ENCODE measurements at places on chromosomes 12 and 14. TPM values are rescaled to one million over a fixed set of nuclear protein-coding genes. Genes with fewer than 3 reads are reported as not detected.

Gene TAS2R30
- total RNA-seq = 9.1 TPM

Gene CCDC197
- total RNA-seq = not detected

Gene WDR89
- total RNA-seq = 13.0 TPM

Gene EIF2S1
- 221 TPM for total RNA-seq

Gene FOXG1
- total RNA-seq = not detected

Gene OLR1
- 9.3 TPM for total RNA-seq

Gene B4GALNT3
- total RNA-seq = under 0.01 TPM

Gene HCAR3
- total RNA-seq = not detected

Gene FBXW8
- total RNA-seq = 30.3 TPM

Gene PYGL
- 82.5 TPM for total RNA-seq

- no peak for DNase-seq
Observed at GRCh38 chr12:79706676-79707075, 15.9 kb upstream of the PAWR start.

DNA sequence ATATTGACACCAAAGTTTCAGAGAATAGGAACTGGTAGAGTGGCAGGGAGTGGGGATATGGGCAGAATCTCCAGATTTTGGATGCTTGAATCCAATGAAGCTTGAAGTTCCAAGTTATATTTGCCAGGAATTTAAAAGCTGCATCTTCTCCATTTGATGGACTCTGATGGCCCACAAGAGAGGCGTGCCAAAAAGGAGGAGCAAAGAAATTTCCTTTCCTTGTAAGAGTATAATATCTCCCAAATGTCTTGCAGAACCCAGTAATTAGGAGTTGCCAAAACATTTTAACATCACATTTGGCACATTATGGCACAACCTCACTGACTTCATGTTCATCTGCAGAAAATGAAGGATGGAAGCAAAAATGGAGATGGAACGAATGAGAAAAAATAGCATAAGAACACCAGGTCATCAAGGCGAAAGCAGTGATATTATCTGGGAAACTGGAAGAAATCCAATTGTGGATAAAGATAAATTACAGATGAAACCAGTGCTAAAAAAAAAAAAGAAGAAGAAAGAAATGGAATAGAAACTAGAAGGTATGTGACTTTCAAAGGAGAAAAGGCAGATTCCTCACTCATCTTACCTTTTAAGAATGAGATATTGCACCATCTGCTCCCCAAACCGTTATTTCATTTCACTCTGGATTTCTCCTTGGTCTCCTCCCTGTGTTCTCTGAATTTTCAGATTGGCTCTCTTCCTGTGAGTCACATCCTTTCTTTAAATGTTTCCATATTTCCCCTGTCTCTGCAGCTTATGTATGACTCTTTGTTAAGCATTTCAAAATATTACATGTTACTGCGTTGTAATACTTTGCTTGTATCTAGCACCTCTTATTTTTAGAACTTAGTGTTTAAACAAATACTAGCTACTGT, 13.5 kb upstream of the FLRT2 start:
- peak; percentile 83 for DNase-seq

DNA sequence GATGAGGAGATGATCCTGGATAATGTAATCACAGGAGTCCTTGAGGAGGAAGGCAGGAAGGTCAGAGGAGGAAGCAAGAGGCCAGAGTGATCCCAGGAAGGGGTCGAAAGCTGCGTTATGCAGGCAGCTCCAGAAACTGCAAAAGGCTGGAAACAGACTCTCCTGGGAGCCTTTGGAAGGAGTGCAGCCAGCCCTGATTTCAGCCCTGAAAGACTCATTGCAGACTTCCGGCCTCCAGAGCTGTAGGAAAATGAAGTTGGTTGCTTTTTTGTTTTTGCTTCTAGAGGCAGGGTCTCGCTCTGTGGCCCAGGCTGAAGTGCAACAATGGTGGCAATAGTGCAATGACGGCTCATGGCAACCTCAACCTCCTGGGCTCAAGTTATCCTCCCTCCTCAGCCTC, 44.6 kb upstream of the FZD10 start:
- no peak for DNase-seq

- peak; percentile 95 for DNase-seq
Observed at GRCh38 chr14:89340200-89341181, 76.5 kb downstream of the FOXN3 start.

DNA sequence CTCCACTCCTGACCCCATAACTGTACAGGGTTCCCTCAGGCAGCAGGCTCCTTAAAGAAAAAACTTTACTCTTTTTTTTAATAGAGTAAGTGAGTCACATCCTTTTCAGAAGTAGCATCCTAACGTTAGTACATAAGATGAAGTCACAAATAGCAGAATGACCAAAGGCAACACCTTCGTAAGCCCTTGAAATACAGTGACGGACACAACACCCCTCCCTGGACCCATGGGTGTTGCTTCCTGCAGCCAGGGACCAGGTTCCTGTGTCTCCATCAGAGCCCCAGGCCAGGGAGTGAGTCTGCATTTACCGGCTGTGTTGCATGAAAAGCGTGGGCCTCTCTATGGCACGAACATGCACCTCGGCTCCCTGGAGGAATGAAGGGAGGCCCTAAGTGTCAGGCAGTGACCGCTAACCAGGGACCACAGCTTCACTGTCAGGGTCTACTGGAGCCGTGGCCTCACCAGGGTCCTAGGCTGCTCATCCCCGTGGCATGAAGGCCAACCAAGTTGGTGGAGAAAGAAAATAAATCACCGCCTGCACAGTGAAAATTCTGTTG, 340.0 kb upstream of the SFSWAP start:
- no peak for DNase-seq

DNA sequence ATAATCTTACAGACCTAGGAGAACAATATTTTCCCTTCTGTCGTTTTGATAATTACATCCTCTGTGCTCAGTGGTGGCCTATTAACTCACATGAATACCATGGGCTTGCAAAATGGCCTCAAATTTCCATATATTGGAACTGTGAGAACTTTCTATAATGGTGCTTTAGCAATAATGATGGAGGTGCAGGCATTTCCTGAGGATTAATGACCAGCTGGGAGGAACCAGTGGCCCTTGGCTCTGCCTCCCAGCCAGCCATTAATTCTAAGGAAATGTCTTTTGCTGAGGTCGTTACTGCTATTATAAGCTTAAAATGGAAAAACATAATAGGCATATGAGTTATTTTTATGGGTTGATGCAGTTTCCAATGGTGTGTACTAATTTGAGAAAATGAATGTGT, 33.6 kb downstream of the HMGA2 start:
- DNase-seq = peak; percentile 48

DNA sequence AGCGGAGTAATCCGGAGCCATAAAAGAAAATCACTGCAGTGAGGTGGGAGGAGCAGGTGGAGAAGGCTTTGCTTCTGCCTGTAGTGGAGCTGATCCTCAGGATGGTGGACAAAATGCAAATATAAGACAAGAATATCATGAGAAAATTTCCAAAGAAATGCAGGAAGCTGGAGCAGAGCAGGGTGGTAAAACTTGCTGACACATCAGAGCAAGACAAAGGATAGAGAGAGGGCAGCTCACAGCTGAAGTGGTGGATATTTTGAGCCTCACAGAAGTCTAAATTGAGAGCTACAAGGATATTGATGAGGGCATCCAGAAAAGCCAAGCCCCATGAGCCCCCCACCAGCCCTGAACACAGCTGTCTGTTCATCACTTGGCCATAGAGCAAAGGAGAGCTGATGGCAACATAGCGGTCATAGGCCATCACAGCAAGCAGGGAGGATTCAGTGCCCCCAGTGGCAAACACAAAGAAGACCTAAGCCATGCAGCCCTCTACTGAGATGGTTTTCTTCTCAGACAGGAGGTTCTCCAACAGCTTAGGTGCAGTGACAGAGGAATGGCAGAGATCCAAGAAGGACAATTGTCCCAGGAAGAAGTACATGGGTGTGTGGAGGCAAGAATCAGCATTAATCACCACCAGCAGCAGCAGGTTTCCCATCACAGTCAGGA, 30.0 kb upstream of the ANP32D start:
- no peak for DNase-seq

GRCh38 chr14:24298892-24299254, 707 bp downstream of the DHRS1 start:
- DNase-seq = peak; percentile 36

- DNase-seq = no peak
Observed at GRCh38 chr12:97426492-97427116, 36.0 kb upstream of the RMST start.

DNA sequence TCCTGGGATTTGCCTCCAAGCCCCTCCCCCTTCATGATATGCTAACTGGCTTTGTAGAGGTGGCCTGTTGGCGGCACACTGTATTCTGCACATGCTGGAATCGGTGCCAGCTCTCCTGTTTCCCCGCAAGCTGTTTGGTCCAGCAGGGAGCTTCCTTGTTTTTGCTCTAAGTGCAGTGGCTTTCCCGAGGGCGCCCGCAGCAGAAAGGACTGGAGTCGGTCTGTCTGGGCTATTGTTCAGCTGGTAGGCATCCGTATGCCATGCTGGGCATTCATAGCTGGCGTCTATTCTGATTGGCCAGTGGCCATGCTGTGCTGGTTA, 88.9 kb upstream of the MED13L start:
- DNase-seq = no peak

DNA sequence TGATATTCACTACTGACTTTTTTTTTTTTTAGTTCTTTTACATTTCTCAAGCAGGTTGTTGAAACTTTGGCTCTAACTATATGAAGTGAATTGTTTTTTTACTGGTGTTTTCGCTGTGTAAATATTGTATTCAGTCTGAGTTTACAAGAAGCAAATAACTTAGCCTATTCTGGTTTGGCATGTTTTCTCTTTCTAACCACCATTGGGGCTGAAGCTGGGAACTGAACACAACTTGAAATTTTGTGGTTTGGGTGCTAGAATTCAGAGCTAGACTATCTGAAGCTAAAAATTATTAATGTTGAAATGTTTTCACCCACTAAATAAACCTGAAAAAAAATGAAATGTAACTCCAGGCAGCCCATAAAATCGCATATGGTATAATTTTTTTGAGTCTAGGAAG, 37.2 kb downstream of the RAD51B start:
- peak; percentile 7 for DNase-seq

- no peak for DNase-seq
Observed at GRCh38 chr12:53995002-53995377, 5.0 kb upstream of the HOXC9 start.

DNA sequence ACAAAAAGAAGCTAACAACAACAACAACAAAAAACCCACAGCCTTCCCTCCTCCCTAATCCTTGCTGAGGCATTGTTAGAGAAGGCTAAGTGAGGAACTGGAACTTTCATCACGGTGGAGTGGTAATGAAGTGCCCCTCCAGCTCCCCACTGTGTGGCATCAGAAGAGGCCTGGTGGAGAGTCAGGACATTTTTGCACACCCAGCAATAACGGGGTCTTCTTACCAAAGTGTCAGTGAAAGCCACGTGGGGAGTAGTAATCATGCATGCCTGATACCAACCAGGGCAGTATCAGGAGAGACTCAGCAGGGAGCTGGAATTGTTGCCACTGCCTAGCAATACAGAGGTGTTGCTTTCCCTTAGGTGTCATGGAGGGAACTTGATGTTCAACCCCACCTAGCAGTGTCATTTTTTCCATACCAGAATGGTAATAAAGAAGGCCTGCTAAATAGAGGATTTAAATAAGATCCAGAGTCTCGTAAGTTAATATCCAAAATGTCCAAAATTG, 299.7 kb upstream of the RGS6 start:
- no peak for DNase-seq

DNA sequence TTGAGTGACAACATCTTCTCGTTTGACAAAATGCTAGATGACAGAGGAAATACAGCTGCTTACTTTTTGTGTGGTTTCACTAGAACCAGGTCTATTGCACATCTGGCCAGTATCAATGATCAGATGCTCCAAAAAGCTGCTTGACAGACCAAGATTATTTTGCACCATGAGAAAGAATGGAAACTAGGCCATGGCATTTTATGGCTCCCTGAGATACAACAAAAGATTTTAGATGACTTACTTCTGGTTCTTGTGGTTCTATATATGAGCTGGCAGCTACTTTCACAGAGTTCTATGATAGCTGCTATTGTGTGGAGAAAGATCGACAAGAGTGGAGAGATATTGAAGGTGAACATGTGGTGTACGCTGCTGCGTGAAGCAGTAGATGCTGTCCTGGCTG, 25.9 kb upstream of the PPFIBP1 start:
- no peak for DNase-seq

DNA sequence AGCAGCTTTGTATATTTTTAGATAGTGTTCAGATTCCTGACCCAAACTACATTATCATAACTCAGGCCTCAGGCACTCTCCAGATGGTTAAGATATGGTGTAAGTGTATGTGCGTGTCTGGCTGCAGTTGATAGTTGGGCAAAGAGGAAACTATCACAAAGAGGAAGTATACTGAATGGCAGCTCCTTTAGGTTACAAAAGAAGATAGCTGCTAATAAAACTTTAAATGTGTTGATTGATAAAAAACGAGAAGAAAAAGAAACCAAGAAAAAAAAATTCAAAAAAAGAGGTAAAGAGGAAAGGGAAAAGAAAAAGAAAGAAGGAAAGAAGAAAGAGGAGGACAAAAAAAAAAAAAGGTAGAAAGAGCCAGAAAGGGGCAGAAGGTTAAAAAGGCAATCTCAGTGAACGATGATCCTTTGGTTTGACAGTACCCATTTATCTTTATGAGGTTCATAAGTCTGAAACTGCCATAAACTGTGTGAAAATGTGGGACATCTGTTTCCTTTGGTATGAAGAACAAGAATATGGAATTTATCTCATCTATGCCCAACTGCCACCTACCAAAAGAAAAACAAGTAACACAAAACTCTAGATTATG, 42.2 kb downstream of the TAOK3 start:
- peak; percentile 88 for DNase-seq

- DNase-seq = peak; percentile 56
Observed at GRCh38 chr14:54673193-54674045, 106.5 kb downstream of the SAMD4A start.

GRCh38 chr12:15561396-15561795, 227.8 kb downstream of the EPS8 start:
- DNase-seq = no peak

DNA sequence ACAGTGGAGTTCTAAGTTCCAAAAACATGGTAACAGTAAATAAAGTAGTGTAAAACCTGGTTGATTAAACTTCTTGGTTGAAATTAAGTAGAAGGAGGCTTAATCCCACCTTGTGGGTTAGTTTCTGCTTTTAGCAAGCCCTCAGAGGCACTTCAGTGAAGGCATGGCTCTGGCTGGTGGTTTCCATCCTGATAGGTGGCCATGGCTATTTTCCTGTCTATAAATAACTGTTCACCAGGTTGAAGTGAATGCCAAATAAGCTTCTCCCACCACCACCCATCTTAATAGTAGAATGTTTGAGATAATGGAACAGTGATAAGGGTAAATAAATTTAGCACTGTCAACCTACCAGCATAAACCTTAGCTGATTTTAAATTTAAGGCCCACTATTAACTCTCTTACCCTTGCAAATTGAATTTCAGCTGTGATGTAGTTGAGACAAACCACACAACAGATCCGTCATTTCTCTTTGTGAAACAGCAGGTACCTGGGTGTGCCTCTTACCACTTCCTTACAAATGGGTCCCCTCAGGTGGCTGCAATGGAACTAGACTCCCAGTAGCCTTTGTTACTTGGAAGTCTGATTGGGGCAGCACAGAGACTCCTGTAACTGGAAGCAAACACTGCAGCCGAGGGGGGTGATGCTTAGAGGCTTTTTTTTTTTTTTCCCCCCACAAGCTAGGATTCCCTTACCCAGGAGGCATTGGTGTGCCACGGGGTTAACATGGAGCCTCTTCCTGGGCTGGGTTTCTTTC, 41.4 kb downstream of the DAAM1 start:
- DNase-seq = no peak

- no peak for DNase-seq
Observed at GRCh38 chr14:41806366-41806975, 199.8 kb downstream of the LRFN5 start.
